Astrocyte (in vitro differentiated cells and primary cell): ENCODE measurements at places on chromosomes 7 and 10. TPM values are rescaled to one million over a fixed set of nuclear protein-coding genes. Genes with fewer than 3 reads are reported as not detected.

RFC2 gene
- total RNA-seq, result 10.3 and 12.3 TPM in 2 replicates

DNA sequence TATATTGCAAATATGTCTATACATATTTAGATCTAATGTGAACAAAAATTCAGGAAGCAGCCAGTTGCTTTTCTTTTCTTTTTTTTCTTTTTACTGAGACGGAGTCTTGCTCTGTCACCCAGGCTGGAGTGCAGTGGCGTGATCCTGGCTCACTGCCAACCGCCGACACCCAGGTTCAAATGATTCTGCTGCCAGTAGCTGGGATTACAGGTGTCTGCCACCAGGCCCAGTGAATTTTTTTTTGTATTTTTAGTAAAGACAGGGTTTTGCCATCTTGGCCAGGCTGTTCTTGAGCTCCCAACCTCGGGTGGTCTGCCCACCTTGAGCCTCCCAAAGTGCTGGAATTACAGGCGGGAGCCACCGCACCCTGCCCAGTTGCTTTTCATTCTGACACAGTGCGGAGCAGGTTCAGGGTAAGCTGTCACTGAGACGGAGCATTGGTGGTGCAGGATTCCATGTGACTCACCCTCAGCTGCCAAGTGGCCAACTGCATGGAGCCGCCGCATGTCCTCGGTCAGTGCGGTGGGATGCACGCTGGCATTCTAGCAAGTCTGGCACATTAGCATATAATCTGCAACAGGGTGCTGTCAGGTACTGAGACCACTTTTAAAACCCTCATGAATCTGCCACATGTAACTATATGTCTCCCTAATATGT lies 362.7 kb downstream of the DNAJB6 start:
- DNase-seq, result no peak

- no peak for DNase-seq
These were observed 204.7 kb downstream of the DGKI start for GRCh38 chr7:137642031-137642430.

GRCh38 chr10:78616125-78616695 lies 452.6 kb upstream of the ZMIZ1 start:
- DNase-seq, result no peak

DNA sequence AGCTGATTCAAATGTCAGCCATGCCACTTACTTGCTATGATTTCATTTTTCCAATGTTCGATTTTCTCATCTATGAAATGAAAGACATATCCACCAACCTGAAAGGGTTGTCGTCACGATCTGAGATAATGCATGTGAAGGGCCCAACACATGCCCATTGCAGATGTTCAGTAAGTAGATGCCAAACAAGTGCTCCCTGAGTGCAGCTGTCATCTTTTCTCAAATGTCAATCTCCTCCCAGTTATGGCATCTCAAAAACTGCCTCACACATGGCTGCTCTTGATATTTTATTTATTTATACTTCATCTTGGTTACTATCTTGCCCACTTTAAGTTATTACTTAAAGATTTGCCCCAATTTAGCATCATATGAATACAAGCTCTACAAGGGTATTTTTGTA lies 16.8 kb downstream of the CPEB3 start:
- DNase-seq, result no peak
